ENCODE measurements at places on chromosomes 2 and 18.

- no peak for DNase-seq
Observed at GRCh38 chr2:217897091-217897715, 105.6 kb downstream of the TNS1 start.

DNA sequence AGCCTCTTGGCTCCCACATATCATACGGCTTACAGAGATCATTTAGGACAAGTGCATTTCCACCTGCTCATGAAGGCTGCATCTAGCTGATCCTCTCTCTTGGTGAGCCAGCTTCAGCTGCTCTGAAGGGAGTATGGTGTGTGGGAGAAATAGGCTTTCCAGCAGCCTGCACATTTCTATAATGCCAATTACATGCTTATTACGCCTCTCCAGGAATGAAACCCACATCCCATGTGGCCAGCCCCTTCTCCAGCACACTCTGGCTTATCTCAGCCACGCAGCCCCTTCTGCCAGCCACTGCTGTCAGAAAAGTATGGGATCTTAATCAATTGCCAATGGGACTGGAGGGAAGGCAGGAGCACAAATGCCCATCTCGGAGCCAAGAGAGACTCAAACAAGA is 117.5 kb downstream of the GALNT14 start:
- DNase-seq = no peak

DNA sequence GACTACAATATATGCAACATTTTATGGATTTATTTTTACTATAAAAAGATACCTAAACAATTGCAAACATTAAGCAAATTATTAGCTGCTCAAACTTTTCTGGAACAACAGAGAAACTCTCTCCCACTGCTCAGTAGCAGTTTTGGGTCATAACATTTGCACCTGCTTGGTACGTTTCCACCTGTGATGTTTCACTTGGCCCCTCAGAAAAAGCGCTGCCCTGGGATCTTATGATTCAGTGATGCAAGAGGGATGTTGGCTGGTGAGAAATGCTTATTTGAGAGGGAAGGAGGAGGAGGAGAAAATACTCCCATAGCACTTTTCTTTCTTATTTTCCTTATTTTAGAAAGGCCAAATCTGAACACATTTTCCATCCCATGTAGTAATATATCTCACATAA is 9.2 kb downstream of the IRS1 start:
- no peak for DNase-seq

DNA sequence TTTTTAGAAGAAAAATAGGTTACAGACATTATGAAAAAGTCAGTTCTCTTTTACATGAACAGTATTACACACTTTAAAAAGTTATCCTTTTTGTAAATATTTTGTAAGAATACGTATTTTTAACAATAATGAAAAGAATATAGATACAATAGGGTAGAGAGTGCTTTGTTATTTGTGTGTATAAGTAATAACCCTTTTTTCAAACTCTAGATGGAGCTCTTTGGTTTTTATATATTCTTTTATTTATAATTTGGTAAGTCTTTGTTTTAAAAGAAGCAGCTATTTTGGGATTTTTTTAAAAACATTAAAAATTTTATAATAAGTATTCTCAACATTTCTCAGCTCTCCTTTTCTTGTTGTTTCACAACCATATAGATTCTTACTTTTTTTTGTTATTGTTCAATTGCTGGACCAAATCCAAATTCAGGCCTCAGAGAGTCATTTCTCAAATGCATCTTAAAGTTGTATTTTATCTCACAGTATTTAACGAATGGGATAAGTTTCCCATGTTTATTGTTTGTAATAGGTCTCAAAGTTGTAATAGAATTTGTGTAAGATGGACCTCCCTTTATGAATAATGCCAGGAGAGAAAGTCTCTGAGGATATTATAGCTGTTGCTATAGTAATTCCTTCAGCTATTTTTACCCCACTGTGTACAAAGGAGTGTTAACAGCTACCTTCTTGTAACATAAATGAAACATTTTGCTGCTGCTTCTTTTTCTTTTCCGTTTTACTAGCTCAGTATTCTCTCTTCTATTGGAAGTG is 46.4 kb downstream of the ACYP2 start:
- DNase-seq = no peak

DNA sequence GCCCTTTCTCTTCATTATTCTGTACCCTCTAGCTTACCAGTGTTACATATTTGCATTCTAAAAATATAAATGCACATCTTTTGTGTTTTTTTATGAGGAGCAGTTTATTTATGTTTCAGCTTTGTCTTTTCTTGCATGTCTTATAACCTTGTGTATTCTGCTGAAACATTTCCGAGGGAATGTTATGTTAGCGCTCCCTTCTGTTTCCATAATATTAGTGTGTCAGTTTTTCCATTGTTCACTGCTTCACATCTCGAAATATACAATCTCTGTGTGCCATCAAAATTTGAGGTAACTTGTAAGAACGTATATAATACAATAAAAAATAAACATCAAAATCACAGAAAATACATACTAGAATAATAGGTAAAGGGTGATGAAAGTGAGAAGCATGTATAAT is 153.3 kb downstream of the PKP4 start:
- no peak for DNase-seq

DNA sequence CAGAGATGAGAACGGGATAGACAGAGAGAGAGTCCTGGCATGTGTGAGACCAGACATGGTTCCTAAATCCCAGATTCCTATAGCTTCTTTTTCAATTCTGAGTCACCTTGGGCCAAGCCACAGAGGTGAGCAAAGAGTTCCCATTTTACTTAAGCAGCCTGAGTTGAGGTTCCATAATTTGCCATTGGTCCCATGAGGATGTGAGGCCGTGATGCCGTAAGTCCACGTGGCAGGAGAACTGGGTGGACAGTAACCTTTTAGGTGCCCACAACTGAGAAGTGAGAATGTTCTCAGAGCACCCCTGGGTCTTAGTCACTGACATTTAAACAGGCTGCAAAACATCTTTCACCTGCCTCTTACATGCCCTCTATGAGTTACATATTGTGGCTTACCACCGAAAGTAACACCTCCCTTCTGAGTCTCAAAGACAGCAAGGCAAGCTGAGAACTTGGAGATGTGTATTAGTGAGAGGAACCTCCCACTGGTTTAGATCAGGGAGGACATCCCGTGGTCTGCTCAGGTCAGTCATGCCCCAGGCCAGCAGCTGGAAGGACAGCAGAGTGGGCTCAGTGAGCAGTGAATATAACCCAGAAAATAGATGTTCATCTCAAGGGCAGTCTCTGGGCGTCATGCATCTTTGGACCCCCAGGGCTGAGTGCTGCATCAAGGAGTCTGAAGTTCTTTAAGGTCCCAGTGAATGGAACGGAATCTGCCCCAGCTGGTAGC is 127.9 kb upstream of the LGALSL start:
- peak; percentile 72 for DNase-seq

- no peak for DNase-seq
Observed at GRCh38 chr2:186189816-186190215, 296.2 kb upstream of the ZC3H15 start.

- no peak for DNase-seq
Observed at GRCh38 chr2:66189553-66189952, 245.4 kb upstream of the MEIS1 start.

- DNase-seq = no peak
Observed at GRCh38 chr2:168365094-168365621, 90.9 kb upstream of the CERS6 start.

DNA sequence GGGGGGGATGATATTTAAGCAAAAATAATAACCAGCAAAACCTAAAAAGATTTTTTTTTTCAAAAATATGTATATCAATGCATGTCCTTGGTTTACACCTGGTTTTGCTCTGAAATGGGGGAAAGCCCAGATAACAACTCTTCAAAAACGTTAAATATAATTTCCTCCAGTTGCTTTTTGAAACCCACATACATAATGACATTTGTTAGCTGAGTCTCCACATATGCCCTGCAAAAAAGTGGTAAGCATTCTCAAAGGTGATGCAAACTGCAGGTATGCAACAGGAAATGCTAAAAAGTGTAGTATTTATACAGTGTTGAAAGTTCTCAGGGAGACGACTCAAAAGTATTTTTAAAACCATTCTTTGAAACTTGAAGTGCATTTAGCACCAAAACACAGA is 258.6 kb downstream of the ZEB2 start:
- no peak for DNase-seq
